ENCODE measurements at places on chromosomes 5 and 9.
A peak's percentile ranks its signal among the peaks of the same experiment; 100 is the strongest.

- DNase-seq = no peak
Observed at GRCh38 chr5:53942724-53943123, 367.6 kb downstream of the ARL15 start.

DNA sequence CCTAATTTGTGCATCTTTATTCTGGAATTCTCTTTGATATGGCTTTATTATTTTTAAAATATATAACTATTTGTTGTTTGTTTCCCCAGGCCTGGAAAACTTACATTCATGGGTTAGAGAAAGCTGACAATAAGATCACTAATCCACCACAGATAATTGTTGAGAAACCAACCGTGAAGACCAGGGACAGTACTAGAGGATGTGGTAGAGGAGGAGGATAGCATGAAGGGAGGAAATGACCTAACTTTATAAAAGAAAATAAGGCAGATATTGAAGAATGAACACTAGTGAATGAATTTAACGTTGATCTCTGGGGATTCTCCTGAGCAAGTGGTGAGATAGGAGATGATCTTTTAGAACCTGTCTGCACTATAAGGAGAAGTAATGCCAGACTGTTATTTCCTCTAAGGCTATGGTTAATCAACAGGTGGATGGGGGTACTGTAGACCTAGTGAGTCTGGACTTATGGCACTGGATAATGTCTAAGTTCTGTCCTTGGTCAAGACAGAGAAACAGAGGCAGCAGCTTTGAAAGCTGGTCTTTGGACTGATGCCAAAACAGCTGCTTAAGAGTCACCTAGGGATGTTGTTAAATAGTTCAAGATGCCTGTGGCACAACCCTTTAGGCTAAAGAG is 52.4 kb downstream of the NREP start:
- DNase-seq = no peak

GRCh38 chr9:130897848-130898551 is 1.4 kb upstream of the QRFP start:
- no peak for DNase-seq

DNA sequence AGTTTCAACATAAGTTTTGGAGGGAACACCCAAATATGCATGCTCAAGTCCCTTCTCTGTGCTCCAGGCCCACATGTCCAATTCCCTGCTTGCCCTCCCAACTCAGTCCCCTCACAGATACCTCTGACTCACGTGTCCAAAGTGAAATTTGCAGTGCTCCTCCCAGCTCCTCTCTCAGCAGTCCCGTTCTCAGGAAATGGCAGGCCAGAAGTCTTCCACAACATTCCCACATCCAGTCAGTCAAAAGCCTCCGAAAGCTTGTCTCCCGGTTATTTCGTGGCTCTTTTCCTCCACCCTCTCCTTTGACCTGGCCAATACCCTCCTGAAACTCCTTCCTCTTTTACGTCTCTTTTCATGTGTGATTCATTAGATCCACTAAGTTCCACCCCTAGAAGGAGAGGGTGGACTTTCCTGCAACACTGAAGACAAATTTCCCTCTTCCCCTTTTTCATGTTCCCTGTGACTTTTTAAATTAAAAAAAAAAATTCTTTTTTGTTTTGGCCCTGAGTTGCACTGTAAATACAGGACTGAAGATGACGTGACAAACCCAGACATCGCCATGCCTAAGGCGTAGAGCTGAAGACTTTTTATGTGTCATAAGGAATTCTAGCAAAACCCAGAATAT is 12.8 kb upstream of the MGAT1 start:
- DNase-seq = no peak

DNA sequence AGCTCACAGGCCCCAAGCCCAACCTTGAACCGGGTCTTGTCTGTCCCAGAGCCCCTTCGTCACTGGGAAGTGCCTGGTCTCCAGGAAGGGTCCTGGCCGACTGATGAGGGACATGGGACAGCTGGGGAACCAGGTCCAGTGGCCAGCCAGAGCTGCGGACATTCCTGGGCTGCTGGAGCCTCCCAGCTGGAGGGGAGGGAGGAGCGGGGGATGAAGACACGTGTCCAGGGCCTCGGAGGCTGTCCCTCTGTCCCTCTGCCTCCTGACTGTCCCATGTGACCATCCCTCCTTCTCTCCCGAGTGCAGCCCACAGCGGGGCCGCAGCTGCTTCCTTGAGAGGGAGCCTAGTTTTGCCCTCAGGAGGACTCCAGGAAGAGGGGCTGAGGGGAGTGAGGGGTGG is 41.7 kb upstream of the UBAC1 start:
- no peak for DNase-seq

GRCh38 chr5:62690421-62690820 is 111.8 kb downstream of the LRRC70 start:
- DNase-seq = no peak

GRCh38 chr9:102985162-102985895 is 9.8 kb upstream of the CYLC2 start:
- DNase-seq = no peak

DNA sequence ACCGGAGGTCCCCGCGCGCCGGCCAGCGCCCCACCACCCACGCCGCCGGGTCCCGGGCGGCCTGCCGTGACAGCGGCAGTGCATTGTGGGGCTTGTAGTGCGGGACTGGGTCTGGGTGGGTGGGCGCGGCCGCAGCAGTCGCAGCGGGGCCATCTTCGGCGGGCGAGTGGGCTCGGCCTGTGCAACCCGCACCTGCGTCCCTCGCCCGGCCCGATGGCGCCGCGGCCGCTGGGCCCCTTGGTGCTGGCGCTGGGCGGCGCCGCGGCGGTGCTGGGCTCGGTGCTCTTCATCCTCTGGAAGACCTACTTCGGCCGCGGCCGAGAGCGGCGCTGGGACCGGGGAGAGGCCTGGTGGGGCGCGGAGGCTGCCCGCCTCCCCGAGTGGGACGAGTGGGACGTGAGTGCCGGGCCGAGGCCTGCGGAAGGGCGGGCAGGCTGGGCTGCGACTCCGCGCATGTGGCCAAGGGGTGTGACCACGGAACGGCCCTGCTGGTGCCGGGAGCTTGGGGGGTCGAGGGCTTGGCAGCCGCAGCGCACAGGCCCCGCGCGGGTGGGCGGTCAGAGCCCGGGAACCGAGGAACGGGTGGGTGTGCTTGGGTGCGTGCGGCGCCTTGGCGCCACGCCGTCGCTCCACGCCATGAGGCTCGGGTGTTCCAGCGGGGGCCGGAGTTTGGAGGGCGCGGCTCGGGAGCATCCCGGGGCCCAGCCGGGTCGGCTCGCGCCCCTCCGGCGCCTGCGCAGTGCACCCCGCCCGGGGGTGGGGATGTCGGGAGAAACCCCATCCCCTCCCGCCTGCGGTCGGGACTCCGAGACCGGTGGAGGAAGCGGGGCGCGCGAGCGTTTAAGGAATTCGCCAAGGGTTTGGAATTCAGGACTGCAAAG is at the start of gene ARL10:
Gene ARL10 (plus strand): TSS at position 137 of the 881 bp plus-strand sequence. CDS start 77 bp downstream, at position 214.
- DNase-seq = peak; percentile 34

GRCh38 chr5:134604908-134605307 is 27.7 kb downstream of the SAR1B start:
- no peak for DNase-seq

DNA sequence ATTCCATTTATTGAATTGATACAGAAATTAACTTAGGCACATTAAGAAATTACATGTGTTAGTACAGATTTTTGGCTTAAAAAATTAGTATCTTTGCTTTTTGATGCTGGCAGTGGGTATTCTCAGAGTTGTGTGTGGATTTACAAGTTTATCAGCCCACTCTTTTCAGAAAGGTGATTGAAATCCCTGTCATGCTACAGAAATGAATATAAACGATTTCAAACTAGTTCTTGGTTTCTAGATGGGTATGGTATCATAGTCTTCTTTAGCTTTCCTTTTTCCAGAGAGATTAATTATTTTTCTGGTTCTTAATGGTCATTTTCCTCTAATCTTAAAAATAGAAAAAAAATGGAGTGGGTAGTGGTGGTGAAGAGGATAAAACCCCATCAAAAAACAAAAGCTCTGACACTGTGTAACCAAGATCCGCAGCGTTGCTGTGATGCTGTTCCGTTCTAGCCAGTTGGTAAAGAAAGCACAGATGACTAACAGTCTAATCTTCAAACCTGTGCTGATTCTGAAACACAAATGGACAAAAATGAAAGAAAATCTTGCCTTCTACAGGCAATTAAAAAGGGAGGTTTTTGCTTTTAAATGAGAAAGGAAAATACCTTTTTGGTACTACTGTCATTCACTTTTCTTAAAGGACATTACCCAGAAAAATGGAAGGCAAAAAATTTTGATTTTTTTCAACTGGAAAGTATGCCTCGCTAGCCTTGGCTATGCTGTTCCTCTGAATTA is 5.2 kb downstream of the LRRTM2 start:
- DNase-seq = no peak

DNA sequence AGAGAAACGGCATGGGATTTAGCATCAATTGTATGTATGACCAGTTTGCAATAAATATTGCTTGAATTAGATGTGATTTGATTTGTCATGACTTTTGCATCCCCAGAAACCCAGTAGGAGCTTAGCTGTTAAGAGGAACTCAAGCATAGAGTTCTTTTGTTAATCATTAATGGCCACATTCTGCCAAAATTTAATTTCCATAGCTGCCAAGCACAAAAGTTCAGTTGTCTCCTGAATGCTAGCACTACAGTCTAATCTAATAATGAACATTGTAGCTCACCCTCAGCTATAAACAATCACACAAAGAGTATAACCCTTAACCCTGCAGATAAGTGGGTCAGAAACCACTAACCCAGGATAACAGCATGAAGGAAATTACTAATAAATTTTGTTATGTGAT is 169.8 kb upstream of the GRAMD2B start:
- no peak for DNase-seq

DNA sequence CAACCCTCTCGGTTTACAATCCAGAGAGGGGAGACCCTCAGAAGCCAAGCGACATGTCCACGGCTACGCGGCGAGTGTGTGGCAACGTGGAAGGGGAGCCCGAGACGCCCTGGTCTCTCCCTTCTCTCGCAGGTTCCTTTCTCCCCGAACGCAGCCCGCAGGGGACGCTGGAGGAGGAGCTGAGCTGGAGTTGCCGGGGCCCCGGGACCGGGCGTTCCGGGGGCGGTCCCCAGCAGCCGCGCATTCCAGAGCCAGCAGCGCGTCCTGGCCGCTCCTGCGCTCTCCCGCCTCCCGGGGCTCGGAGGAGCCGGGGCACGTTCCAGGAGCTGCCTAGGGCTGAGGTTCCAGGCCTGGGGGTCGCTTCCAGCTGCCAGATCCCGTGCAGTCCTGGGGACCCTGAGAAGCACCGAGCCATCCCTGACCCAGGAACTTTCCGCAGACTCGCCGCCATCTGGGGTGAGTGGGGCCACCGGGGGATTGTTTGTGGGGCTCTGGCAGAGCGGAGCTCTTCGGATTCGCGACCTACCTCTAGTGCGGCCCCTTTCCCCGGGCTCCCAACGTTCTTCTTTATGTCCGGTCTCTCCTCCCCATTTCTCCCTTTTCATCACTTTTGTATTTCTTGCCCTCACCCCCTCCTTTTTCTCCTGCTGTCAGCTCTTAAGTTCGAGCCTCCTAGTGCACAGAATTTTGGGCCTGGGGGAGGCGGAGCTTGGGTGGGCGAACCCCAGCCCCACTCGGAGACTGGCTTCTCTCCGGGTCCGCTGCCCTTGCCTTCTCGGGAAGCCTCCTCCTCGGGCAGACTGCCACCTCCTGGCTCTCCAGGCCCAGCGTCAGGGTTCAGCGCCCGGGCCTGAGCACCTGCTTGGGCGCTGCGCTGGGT is at the start of gene SMIM3:
Gene SMIM3 (plus strand): TSS at position 241 of the 880 bp plus-strand sequence. CDS start 16,684 bp downstream, outside the sequence.
- DNase-seq = no peak

Measured in fibroblast of skin of left biceps (primary cell).